ENCODE measurements at places on chromosomes 6 and 20. TPM values are rescaled to one million over a fixed set of nuclear protein-coding genes. Genes with fewer than 3 reads are reported as not detected.
A peak's percentile ranks its signal among the peaks of the same experiment; 100 is the strongest.

CASS4 gene
- 4.6 TPM for total RNA-seq

- DNase-seq: no peak
Measured at GRCh38 chr6:25058941-25059340, 123.2 kb upstream of the RIPOR2 start.

- DNase-seq: no peak
Measured at GRCh38 chr6:126784161-126784790, 334.2 kb upstream of the RSPO3 start.

- DNase-seq: no peak
Measured at GRCh38 chr20:38485041-38485440, 12.4 kb downstream of the RALGAPB start.

GRCh38 chr6:31510007-31510406 lies 12.1 kb downstream of the MICB start:
- no peak for DNase-seq

MYLIP gene
- total RNA-seq: 83.1 TPM

- no peak for DNase-seq
Measured at GRCh38 chr6:83152913-83153312, 40.2 kb downstream of the PGM3 start.

DNA sequence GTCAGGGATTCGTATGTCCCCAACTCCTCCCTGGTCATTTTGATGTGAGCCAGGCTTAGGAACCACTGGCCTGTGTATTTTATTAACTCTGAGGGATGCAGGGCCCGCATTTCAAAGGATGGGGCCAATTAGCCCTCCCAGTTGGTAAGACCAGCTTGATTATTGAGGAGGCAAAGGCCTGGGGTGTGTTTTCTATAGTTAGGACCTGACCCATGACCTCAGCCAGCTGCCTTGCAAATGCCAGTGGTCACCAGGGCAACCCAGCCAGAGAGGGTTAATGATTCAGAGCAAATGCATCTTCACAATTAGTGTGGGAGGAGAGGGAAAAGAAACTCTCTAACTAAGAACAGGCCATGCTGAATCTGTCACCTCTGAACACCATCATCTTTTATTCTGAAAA lies 835.4 kb downstream of the MAFB start:
- no peak for DNase-seq

GRCh38 chr6:51654647-51655046 lies 432.8 kb downstream of the PKHD1 start:
- DNase-seq: no peak

GRCh38 chr6:119348096-119348747 lies 1.3 kb downstream of the MAN1A1 start:
- DNase-seq: peak; percentile 34

ANKRD66 gene
- total RNA-seq: not detected

HSPA1L gene
- 2.1 TPM for total RNA-seq

DNA sequence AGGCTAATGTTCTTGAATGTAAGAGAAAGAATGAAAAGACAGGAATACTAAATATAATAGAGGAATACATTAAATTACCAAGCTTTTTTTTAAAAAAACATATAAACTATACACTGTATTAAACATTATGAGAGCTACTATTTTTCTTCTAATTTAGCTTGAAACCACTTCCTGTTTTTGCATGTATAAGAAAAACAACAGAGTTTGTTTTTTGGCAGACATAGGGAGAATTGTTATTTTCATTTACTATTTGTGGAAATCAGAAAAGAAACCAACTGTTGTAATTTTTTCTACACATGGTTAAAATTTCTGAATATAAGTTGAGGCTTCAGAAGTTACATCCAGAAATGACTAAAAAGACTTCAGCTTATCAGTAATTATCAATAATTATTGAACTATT lies 991.8 kb upstream of the GJE1 start:
- no peak for DNase-seq

RFX6 gene
- total RNA-seq: not detected

HRH3 gene
- not detected for total RNA-seq

CD40 gene
- total RNA-seq: 0.91 TPM

GRCh38 chr6:166877906-166878305 lies 78.4 kb downstream of the RNASET2 start:
- no peak for DNase-seq

SYTL3 gene
- 232 TPM for total RNA-seq

DNA sequence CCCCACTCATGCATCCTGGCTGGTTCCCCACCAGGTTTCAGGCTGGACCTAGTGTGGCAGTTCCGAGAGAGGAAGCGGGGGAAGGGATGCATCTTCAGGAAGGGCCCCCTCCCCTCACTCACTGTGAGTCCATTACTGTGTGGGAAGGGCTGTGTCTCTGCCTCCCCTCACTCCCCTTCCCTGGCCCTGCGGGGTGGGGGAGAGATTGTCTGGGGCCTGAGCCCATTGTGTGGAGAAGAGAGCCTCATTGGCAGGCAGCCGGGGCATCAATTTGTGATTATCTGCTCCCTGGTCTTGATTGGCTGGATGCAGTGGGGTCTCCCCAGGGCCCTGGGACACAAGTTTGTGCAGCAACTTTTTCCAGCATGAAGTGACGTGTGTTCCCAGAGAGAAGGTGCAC lies 4.1 kb upstream of the MYT1 start:
- DNase-seq: no peak

DNA sequence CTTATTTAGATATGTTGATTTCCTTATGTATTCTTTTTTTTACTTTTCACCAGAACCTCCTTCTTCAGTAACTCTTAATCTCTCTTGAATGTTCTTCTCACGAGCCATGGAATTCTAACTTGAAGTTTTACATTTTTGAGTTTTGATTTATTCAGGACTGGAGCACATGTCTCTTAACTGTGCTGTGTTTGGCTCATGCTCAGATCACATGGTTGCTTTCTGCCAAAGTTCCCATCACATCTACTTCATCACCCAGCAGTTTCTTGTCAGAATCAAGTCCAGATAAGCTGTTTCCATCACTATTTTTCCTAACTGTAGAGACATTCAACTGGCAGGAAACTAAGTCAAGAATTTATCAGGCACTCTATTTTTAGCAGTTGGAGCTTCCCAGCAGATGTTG lies 31.7 kb downstream of the SLC35A1 start:
- DNase-seq: no peak

DNA sequence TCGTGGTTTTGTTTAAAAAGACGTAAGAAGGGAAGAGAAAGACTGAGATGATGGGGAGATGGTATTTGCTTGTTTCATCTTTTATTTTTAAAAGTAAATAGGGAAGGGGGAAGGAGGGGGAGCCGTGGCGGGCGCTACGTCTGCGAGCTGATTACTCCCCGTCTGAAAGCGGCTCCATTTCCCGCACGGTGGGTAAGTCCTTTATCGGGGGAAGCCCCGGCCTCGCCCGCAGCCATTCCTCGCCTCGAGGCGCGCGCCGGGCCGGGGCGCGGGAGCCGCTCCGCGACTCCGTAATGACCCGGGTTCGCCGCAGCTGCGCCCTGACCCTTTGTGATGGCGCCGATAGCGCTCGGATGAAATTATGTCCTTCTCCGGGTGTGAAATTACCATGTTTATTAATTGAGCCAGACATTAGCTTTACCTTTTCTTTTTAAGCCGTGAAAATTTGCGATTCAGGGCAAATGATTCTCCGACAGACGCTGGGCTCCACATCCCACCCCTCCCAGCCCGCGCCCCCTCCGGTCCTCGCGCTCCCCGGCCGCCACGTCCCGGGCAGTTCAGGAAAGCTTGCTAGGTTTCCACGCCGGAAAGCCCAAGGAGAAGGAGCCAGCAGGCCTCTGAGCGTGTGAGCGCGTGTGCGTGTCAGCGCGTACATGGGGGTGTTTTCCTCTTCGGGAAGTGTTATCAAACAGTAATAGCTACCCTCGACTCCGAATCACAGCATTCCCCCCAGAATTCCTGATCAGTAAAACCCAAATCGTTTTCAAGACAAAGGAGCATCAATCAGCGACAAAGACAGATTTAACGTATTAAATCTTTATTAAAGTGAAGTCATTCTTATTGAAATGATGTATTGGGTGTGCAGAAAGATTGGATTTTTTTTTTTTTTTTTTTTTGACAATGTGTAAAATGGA lies 30.0 kb downstream of the TFAP2A start:
- no peak for DNase-seq

GRCh38 chr6:63389191-63389844 lies 69.5 kb upstream of the LGSN start:
- no peak for DNase-seq

DNA sequence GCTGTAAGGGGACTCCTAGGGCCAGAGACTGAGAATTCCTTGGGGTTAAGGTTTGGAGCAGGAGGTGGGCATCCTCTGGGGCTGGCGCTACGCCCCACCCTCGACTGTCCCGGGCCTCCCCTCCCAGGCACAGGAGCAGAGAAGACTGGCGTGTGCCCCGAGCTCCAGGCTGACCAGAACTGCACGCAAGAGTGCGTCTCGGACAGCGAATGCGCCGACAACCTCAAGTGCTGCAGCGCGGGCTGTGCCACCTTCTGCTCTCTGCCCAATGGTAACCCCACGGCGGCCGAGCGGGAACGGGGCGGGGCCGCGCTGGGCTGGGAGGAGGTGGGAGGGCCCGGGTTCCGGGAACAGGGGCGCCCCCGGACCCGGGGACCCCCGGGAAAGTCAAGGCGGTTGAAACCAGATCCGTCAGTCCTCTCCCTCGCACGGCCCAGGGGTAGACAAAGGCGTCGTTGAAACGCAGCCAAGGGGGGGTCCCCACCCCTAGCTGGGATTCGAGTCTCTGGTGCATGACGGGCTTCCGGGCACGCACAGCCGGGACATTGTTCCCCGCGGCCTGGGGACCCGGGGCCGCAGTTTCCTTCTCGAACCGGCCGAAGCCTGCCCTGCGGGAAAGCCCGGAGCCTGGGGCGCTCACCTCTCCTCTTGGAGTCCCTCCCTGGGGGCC lies 844 bp downstream of the WFDC2 start:
- DNase-seq: no peak

RHAG gene
- not detected for total RNA-seq

DNA sequence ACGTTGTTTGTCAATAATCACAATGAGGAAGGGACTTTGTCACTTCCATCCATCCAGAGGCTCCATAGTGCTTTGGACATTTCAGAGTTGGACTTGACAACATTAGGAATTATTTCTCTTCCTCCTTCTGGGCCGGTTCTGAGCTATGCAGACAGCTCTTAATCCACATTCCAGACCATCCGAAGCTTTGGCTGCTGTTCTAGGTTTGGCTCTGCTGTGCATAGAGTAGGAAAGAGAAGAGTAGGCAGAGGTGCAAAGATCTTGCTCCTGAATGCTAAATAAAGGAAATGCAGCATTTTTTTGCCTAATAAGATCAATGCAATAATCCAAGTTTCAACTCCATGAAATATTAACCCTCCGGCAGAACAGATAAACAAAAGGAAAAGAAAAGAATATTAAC lies 251.8 kb upstream of the PRND start:
- DNase-seq: no peak

DNA sequence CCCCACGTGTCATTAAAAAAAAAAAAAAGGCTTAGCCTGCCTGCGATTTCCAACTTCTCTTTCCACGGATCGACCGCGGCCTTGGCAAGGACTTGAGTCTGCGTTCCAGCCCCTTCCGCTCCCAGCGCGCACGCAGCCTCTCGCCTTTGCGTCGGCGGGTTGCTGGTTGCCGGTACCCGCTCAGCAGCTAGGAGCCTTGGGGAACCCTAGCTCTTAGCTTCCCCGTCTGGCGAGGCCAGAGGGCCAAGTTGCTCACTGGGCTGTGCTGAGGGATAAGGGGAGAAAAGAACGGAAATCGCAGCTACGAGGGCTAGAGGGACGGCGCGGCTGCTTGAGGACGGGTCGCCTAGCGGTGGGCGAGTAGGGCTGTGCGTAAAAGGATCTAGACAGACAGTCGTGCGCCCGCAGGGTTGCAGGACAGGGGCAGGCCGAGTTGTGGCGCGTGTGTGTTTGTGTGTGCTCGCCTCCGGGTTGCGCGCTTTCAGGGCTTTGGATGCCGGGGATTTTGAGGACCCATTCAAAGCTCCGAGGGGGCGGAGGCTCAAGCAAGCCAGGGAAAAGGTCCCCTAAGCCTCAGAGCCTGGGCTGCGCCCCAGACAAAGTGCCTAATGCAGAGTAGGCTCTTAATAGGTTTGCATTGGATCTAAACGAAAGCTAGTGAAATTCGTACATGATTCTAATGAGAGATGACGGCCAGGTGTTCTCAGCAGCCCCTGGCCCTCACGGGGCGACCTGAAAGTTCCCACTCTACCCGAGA lies 40.5 kb upstream of the OSTM1 start:
- no peak for DNase-seq

EYA2 gene
- total RNA-seq: not detected

GRCh38 chr20:11851646-11852045 lies 66.0 kb upstream of the BTBD3 start:
- no peak for DNase-seq

DNA sequence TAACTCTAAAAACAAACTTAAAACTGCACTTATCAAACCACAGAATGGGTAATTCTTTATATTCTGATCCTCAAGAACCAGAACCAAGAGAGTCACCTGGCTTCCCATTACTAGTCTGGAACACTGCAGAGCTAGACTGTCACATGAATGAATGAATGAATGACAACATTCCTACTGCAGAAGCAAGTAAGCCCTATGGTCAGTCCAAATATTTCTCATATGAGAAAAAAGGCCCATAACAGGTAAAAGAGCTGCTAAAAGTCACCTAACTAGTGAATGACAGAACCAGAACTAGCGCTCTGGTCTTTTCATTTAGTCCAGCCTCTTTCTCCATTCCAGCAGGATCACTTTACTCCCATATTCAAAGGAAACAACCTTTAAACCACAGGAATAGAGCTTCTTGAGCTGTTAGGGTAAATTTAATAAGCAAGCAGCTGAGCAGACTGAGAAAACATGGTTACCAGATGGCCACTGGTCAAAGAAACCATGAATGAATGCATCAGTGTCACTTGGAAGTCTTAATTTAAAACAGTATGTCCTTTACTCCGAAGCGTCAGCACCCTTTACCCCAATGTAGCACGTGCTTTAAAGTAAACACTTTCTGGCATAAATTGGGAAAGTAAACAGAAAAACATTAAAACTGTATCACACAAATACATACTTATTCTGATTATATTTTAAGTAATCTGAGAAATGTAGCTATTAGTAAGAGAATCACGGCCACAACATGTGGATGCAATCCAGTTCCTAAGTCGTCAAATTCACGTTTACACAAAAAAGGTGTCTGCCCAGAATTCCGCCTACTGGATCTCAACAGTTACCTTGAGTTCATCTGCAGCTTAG lies 1.4 kb downstream of the PREP start:
- no peak for DNase-seq

DNA sequence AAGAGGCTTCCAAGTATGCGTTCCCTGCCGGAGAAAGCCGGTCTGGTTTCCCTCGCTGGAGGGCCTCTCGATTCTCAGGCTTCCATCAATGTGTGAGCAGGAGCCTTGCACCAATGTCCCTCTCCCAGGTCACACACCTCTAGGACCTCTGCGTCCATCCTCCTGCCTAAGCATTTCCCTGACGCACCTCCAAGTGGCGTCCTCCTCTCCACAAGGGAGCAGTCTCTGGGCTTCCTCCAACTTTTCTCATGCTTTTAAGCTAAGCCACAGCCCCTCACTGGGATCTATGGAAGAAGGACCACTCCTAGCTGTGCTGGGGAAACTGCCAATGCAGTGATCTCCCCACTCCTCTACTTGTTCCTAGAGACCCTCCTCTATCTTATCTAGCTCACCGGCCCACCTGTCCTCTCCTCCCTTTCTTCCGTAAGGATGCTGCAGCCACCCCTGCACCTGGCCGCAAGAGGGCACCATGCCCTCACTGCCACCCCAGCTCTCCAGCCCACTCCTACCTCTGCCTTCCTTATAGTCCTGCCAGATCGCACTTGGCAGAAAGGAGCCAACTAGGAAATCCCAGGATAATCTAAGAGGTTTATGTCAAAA lies 258.7 kb downstream of the LRFN2 start:
- DNase-seq: peak; percentile 29

- no peak for DNase-seq
Measured at GRCh38 chr20:8994045-8994444, 74.8 kb upstream of the PLCB4 start.

SLC22A16 gene
- total RNA-seq: not detected
